DMS153 (cell line): ENCODE measurements at places on chromosomes 1 and 21.

GRCh38 chr1:241555526-241555925, 23.3 kb downstream of the KMO start:
- no peak for DNase-seq

DNA sequence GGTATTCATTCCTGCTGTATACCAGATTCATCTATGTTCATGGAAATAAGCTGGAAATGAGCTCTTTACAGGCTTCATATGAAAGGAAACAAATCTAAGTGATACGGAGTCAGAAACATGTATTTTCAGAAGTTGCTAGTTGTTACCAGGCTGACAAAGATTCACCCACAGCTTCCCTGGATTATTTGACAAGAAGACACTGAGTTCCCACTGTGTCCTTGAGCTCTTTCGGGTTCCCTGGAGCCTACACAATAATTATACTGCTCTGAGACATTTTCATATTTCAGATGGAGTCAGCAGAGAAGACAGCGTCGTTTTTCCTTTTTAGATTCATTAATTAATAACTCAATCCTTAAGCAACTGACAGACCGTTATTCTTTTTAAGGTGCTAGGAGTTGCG, 29.3 kb upstream of the MTR start:
- DNase-seq, result no peak

DNA sequence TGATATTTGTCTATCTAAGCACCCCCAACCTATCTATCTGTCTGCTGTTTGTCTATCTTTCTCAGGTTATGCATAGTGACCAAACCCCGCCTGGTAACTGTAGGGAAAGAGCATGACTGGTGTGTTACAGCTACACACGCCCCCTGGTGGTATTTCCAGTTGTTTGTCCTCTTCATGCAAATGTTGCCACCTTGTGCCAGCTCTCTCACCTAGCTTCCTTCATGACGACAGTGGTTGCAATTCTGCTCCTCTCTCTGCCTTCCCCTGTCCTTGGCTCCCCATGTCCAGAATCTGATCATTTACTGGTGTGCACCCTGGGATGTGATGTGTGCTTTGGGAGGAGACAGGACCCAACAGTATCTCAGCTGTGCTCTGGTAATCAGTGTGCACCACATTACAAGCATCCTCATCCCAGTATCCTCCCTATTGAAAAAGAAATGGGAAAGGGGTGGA, 8.1 kb upstream of the INKA2 start:
- DNase-seq, result peak; percentile 50

DNA sequence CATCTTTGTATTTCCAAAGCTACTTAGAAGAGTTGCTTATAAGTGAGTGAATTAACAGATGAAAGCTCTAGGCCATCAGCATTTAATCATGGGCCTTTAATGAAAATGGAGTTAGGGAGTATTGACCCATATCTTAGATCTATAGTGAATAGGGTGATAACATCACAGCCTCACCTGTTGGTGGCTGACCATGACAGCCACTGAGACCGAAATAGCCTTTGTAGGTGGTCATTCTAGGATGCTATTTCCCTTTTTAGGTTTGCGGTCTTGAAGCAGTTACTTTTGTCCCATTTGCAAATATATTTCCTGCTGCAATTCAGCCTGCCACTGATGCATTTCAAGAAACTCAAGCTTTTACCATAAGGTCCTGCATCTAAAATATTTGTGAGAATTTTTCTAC, 410.1 kb upstream of the LYPLAL1 start:
- DNase-seq, result no peak

- no peak for DNase-seq
These were observed 114.4 kb upstream of the COL6A1 start for GRCh38 chr21:45867041-45867666.

DNA sequence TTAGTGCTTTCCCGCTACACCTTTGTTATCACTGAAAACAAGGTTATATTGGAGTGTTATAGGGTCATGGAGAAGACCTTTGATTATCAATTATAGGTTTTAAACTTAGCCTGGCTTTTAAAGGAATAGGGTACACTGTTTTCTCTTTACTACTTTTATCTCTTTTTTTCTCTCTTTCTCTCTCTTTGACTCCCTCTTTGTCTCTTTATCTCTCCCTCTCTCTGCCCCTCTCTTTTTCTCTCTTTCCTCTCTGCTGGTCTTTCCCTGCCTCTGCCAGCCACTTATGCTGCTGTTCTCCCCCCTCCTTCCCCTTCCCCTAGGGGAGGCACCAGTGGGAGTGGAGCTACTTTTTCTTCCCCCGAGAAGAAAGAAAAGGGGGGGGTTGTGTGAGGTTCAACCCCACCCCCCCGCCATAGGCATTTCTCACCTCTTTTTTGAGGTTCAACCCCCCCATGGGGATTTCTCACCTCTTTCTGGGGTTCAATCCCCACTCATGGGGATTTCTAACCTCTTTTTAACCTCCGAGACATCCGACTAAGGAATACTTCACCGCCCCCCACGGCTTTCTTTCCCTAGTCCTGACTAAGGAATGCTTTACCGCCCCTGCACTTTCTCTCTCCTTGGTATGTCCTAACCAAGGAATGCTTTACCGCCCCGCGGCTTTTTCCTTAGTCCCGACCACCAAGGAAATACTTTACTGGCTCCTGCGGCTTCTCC, 17.2 kb upstream of the ZBTB8B start:
- DNase-seq, result no peak

DNA sequence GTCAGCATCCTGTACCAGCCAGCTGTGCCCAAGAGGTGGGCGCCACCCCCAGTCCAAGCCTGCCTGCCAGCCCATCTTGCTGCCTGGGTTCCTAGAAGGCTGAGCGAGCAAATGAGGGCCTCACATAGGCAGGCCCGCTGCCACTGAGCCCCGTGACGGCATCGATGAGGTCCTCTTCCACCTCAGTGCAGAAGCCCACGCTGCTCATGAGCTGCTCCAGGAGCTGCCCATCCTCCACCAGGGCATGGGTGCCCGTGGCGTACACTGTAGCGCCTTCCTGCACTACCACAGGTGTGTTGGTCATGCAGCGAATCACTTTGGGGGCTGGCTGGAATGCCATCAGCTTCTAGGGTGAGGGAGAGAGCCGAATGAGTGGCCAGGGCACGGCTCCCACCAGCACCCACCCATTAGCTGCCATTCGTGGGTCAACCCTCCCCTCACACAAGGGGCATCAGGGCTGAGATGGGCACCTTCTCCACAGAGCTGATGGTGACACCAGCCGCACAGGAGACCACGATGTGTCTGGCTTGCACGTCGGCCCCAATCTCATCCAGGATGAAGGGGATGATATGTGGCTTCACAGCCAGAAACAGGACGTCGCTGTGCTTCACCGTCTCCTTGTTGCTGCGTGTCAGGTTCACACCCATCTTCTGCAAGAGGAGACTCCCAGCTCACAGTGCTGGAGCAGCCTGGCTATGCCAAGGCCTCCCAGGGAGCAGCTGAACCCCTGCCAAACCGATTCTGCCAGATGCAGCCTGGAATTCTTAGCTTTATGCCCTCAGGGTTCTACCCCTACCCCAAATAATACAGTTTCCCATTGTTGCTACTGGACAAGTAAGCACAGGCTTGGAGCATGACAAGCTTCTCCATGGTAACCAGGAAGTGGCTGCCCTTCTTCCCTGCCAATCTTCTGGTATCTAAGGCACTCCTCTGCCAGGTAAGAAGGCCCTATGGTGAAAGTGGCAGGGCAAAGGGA, 2.0 kb downstream of the PYCR2 start:
- peak; percentile 89 for DNase-seq

GRCh38 chr1:61570191-61570590, 154.8 kb downstream of the TM2D1 start:
- DNase-seq, result no peak

DNA sequence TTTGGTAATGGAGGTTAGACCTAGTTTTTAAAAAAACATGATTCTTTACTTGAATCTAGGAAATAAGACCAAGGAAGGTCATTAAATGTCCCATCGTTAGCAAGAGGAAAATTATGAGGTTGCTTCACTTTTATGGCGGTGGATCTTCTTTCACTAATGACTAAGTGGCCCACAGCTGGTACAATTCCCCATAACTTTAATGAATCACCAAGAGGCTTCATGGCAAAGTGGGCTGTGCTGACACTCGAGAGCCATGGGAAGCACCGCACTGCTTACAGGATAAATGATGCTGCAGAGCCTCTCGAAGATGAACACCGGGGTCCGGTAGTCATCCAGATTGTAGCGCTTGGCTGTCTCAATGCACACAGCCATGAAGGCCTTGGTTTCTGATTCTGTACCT, 108.8 kb downstream of the UBR4 start:
- no peak for DNase-seq

DNA sequence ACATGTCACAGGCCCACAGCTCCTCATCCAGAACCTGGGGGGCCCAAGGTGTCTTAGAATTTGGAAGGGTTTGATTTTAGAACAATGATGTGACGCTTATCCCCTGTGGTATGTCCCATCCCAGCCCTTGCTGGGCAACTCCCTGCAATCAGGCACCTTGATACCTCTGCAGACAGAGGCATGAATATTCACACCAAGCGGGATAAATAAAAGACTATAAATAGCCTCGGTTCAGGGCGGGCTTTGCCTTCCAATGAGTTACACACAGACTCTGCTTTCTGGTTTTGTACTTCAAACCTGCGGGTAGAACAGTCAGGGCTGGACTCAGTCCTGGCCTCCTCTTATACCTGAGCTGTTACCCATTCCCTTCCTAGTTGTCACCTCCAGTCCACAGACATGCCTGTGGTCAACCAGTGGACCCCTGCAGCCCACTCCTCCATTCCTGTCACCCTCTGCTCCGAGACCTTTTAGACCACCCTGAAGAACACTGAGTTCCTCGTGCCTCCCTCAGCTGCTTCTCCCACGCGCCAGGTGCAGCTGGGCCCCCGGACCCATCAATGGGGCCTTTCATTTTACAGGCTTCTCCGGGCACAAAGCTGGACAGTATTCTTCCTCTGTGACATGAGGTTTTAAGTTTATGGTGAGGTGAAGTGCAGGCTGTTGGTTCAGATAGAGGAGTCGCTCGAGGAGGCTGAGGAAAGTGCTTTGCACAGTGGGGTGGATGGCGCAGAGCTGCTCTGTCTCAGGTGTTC, 120.1 kb upstream of the TNR start:
- no peak for DNase-seq

DNA sequence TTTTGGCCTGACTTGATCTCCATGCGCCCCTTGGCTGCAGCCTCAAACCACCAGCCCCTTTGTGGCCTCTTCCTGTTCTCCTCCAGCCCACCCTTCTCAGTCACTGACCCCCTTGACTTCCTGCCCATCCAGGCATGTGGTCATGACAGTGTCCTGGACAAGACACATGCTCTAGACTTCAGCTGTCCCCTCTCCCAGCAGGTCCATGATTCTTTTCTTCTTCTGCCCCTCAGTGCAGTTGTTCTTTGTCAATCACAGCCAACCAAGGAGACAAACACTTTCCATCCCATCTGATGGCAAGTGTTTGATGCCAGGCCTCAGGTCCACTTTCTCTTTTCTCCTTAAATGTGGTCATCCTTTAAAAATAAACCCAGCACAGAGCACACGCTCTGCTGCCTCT, 49.7 kb downstream of the SYT6 start:
- DNase-seq, result no peak

DNA sequence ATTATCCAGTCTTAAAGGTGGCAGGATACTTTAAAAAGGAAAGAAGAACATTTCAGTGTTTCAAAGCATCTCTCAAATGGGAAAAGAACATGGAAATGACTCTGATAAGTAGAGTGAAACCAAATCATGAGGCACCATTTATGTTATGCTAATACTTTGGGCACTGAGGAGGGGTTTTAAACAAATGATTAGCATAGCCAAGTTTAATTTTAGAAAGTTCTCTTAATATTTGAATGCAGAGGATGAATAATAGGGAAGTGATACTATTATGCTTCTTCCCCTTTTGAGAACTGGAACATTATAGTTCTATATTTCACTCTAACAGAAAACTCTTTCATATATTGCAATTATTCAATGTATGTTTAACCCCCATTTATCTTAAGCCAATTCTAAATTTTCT, 1181.9 kb upstream of the PRMT6 start:
- DNase-seq, result no peak

- DNase-seq, result peak; percentile 35
These were observed 196.5 kb downstream of the DYRK1A start for GRCh38 chr21:37562920-37563640.

DNA sequence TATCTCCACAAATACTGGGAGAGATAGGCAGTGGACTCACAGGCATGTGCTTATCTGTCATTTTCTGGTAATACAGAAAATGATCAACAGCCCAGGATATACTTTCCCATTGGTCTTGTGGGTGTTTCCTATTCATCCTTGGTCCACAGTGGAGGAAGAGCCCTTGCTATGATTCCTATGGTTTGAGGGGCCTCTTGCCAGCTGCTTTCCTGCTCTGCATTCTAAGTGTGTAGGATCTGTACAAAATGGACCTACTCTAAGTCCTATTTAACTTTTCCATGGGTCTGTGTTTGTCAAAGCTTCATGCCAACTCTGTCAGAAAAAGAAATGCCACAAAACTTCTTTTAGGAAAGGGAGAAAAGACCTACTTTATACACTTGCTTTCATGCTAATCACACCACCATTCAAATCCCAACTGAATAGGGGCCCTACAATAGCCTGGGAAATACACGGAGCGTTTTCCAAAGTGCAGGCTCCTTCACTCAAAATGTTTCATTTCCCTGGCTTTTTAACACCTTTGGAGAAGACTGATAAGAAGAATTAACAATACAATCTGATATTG, 16.4 kb downstream of the PLPP3 start:
- DNase-seq, result no peak

- peak; percentile 96 for DNase-seq
These were observed 4.6 kb downstream of the KLHDC8A start for GRCh38 chr1:205351984-205352713.

DNA sequence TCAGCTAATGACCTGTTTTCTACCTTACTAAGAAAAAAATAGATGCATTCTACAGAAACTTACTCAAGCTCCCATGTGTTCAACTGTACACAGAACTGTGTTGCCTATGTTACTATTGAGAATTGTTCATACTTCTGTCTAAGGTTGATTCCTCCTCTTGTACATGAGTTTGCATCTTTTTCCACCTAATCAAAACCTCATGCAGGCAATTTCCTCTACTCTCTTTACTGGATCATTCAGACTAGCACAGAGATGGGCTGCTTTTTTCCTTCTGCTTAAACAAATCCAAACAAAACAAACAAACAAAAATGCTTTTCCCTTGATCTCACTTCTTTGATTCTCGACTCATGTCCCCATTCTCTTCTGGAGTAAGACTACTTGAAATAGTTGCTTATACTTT, 58.8 kb upstream of the PTGFR start:
- no peak for DNase-seq

- DNase-seq, result no peak
These were observed 10.2 kb downstream of the YBX1 start for GRCh38 chr1:42692461-42692860.

GRCh38 chr1:232283864-232284263, 346.1 kb downstream of the SIPA1L2 start:
- peak; percentile 75 for DNase-seq

GRCh38 chr1:55594701-55595100, 379.5 kb upstream of the USP24 start:
- no peak for DNase-seq

- DNase-seq, result no peak
These were observed 51.0 kb downstream of the ADARB1 start for GRCh38 chr21:45125357-45125756.
